ENCODE measurements at places on chromosomes 6 and 20. TPM values are rescaled to one million over a fixed set of nuclear protein-coding genes. Genes with fewer than 3 reads are reported as not detected.

- DNase-seq = no peak
These were observed 276.4 kb upstream of the JAG1 start for GRCh38 chr20:10949930-10950783.

- no peak for DNase-seq
These were observed 142.6 kb downstream of the ADGRG6 start for GRCh38 chr6:142444376-142444775.

DNA sequence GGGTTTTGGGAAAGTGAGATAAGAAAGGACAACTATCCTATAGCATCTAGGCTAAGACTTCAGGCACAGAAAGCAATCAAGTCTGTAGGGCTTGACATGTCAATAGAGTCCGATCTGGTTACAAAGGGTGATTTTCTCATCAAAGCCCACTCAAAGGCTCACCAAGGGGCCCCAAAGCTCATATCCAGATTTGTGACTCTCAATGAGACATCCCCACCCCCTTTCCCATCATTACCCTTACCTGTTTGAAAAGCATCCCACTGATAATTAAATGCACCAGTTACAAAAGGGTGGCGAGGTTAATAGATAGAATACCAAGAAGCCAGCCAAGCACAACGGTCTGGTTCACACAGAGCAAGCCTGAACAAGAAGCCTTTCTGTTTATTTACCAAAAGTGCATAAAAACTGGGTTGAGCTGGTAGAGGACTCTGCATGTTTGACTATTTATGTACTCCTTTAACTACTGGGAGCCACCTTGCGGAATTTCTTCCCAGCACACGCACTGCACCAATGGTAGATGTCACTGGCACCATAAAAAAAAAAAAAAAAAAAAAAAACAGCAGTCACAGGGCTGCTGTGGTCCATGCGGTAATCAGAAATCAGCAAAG lies 6.1 kb downstream of the JAG1 start:
- DNase-seq = peak; percentile 7

DNA sequence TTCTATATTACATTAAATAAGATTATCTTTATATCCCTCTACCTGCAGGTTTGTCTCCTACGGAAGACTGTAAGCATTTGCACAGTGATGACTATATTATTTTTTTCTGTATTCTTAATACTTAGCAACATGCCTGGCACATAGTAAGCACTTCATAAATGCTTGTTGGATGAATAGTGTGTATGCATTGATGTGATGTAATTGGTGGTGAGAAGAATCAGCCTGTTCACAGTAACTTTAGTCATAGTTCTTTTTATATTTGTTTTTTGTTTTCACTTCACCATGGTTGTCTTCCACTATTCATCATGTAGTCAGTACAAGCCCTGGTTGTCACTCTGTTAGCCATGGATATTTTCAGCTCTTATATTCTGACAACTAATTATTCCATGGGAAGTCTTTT lies 184.0 kb upstream of the FLRT3 start:
- DNase-seq = no peak

GRCh38 chr20:51695574-51696303 lies 72.5 kb downstream of the ATP9A start:
- DNase-seq = no peak

TREM2 gene
- total RNA-seq = not detected

DNA sequence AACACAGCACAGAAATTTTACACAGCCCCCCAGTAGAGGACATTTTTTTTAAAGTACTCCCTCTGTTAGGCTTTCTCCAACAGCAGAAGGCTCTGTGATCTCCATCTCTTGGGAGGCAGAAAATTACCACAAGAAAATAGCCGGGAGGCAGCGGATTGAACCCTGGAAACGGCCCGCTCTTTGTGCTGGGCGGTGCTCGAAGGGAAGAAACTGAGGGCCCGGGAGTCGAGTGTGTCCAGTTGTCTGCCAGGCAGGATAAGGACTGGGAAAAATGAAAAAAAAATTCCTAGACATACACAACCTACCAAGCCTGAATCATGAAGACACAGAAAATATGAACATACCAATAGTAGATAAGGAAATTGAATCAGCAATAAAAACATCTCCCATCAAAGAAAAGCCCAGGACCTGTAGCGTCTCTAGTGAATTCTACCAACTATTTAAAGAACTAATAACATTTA lies 31.5 kb downstream of the POM121L2 start:
- no peak for DNase-seq

GABRR2 gene
- 1.7 TPM for total RNA-seq

DNA sequence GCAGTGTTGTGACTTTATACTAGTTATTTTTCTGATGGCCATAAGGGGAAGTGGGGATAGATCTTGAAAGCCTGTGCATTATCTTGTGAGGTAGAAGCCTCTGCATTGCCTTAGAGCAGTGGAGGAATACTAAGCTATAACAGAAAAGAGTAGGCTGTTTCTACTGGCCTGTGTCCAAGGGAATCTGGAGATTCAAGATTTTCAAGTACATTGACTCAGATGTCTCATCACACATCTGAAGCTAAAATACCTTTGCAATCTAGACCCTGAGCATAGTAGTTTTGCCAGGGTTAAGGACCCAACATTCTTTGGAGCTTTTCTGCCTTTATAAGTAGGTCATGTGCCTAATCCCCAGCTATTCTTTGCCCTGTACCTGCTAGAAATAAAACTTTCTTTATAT lies 272.3 kb downstream of the TENT5A start:
- no peak for DNase-seq

DNA sequence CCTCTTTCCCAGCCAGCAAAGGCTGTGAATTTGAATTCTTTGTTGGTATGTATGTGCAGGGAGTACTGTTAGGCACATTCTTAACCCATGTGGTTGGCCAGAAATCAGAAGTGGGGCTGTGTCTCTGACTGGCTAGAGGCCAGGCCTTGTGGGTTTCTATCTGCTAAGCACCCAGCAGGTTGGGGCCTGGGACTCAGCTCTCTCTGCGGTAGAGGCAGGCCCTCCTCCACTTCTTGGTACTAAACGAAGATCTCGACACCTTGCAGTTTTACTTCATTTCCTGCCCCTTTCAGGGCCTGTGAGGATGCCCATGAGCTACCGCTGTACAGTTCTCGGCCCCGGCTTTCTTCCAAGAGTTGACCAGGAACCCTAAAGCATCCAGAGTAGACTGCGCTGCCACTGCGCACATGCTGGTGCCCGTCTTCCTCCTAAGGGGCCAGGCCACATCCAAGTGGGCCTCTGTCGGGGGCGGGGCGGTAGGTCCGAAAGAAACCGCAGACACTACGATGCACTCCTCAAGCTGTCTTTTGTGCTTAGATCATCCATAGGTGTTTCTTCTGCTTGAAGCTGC lies 51.1 kb downstream of the TCP11 start:
- DNase-seq = no peak

DNA sequence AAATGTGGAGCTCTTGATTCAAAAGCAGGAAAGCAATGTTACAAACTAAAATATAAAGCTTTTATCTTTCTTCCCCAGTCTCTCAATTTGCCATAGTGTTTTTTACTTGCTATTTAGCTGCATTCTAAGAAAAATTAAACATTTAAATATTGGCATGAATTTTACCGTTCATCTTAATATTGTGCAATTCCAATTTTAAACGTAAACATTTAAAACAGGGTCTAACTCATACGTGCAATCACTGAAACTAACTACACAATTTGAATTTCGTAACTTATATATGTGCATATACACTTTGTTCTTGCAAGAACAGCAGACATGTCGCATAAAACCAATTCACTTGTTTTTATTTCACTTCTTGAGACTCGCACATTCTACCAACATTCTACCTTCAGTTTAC lies 280.8 kb upstream of the QKI start:
- DNase-seq = no peak

DNA sequence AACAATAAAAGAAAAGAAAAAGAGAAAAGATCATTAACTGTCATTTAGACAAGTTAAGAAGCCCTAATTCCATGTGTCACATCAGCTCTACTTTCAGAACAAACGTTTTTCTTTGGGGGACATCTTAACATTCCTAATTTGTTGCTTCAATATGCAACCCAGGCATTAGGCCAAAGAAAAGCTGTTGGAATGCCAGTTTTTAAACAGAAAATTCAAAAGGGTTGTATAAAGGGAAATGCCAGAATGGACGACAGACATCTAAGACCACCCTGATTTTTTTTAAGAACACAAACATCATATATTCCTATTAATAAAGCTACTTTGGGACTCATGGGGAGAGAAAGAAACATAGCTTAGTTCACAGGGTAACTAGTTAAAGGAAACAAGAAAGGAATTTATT lies 315.0 kb downstream of the GMDS start:
- no peak for DNase-seq

GRCh38 chr20:8434326-8434876 lies 302.3 kb downstream of the PLCB1 start:
- no peak for DNase-seq

GRCh38 chr6:163191704-163192537 lies 222.6 kb upstream of the QKI start:
- DNase-seq = no peak

DNA sequence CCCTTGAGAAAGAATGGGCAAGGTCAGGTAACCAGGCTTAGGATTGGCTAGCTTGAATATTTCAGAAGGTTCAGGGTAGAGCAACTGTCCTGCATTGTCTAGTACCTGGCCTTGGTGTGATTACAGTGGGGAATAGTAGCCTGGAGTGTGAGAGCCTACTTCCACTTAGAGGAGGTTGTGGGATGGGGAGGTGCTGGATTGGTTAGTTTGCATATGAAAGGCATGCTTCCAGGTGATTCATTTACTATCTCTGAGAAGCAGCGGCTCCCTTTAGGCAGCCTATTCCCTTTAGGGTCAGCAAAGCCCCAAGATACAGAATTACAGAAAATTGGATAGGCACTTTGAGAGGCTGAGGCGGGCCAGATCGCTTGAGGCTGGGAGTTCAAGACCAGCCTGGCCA lies 25.0 kb upstream of the SCGN start:
- no peak for DNase-seq

CGA gene
- total RNA-seq = not detected

TMEM14A gene
- 65.0 TPM for total RNA-seq

DNA sequence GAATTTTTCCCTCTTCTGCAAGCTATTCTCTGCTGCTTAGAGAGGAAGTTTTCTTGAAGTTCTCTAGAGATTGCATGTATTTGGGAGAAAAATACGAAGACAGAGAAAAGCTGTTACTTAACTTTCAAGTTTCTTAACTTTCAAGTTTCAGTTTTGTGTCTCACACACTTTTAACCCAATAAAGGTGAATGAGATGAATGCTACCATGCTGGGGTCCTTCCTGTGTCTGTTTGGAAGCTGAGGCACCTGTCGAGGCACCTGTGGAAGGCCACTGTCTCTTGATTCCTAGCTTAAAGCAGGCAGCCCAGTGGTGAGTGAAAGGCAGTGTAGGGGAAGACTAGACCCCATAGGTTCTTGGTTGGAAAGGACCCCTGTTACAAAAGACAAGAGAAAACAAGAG lies 372.8 kb upstream of the JARID2 start:
- no peak for DNase-seq

GRCh38 chr20:1489325-1489724 lies 1.9 kb downstream of the SIRPB2 start:
- DNase-seq = no peak

- DNase-seq = no peak
These were observed 239.2 kb upstream of the QKI start for GRCh38 chr6:163175301-163175700.

DNA sequence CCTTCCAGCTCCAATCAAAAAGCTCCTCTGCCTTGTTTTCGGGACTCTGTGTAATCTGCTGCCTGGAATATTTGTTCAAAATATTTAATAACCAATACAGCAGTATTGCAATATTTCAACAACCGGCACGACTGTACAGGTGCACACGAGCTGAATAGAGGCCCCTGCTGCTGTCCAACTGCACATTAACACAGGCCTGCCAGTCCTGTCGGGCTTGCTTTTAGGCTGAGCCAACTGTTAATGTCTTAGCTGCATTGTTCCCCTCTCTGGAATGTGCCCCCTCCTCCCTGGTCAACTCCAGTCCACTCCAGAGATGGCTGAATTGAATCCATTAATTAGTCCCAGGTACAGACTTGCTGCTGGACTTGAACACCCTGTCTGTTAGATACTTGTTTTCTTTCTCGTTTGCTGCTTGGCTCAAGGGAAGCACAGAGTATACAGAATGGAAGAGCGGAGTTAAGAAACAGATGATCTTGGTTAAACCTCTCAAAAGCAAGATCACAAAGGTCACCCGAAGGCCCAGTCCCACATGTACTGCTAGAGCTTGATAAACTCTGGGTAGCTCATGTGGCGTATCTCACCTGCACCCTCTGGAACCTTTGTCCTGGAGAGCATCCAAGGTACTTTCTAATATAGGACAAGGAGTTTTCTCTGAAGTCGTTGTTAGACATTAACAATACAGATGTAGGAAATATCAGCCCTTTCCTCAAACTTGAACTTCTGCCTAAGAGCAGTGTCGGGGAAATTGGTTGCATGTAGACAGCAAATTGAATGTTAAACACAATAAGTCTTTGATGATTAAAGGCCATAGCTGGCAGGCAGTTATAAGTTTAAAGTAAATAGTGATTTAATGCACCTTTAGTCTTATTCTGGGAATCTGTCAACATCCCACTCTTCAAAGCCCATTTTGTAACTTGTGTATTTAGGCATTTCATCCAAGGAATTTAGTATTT lies 31.9 kb downstream of the SHLD1 start:
- DNase-seq = no peak

EDN1 gene
- 10.9 TPM for total RNA-seq

GRCh38 chr6:113599444-113599843 lies 257.7 kb upstream of the MARCKS start:
- no peak for DNase-seq

CLPSL2 gene
- total RNA-seq = not detected

ABCF1 gene
- 48.6 TPM for total RNA-seq

TFAP2A gene
- total RNA-seq = not detected

DNA sequence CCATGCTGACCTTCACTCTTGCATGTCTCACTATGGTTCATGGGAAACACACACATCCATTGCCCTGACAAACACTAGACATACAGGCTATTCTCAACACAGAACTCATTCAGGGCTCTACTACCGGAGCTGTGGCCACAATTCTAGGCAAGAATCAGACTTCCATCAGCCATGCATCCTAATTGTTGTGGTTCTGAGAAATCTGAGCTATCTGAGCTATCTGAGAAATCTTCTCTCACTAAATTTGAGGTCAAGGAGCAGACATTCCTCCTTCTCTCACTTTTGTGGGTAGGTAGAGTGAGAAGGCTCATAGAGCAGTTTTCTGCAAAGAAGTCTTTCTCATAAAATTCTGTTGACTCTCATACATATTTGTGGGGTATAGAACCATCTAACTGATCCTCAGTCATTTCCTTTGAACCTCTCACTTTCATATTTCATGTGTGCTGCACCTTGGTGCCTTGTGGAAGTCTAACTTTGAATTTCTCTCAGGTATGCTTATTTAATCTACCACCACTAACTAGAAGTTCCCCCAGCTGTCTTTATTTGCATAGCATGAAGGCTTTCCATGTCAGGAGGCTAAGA lies 43.6 kb downstream of the ADGRF1 start:
- DNase-seq = no peak

GRCh38 chr20:55057779-55058415 lies 582.5 kb downstream of the DOK5 start:
- no peak for DNase-seq

GRCh38 chr6:37704066-37704465 lies 6.4 kb upstream of the MDGA1 start:
- DNase-seq = no peak

SUMO4 gene
- total RNA-seq = 15.3 TPM

- no peak for DNase-seq
These were observed 16.8 kb upstream of the EEF1A1 start for GRCh38 chr6:73537677-73538076.

COL12A1 gene
- total RNA-seq = 423 TPM
